CD8-positive, alpha-beta T cell (primary cell): ENCODE measurements at places on chromosomes 13 and 19.

GRCh38 chr19:2488942-2489731 is 13.2 kb downstream of the GADD45B start:
- no peak for DNase-seq

- DNase-seq, result no peak
Observed at GRCh38 chr19:33819506-33819879, 22.8 kb downstream of the KCTD15 start.

GRCh38 chr13:40755082-40755700 is 15.8 kb downstream of the MRPS31 start:
- DNase-seq, result no peak

DNA sequence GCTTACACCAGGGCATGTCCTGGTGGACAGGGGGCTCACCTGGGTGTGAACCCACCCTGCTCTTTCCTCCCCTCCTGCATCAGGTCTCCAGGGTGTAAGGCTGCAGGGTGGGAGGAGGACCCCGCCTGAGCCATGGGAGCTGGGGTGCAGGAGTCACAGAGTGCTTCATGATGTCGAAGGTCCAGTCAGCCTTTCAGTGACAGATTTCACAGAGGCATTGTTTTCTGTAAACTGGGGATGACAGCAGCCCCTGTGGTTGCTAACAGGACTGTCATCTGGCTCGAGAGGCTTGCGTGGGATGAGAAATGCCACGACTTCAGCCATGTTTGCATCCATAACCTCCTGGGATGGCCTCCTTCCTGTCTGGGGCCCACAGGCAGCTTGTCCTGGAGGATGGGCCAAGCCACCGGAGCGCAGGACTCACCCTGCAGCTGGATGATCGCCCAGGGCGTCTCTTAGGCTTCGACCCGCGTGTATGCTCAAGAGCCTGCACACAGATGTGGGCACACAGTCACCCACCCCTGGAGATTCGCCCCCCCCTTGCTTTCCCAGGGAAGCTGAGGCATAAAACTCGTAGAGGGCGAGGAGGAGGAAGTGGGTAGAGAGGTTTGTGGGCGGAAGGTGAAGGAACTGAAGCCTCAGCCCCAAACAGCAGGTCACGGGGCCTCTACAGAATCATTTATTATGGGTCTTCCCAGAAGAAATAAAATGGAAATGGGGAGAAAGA is 4.9 kb downstream of the NANOS3 start:
- peak; percentile 52 for DNase-seq

GRCh38 chr19:45352062-45352461 is 11.5 kb downstream of the KLC3 start:
- DNase-seq, result no peak

DNA sequence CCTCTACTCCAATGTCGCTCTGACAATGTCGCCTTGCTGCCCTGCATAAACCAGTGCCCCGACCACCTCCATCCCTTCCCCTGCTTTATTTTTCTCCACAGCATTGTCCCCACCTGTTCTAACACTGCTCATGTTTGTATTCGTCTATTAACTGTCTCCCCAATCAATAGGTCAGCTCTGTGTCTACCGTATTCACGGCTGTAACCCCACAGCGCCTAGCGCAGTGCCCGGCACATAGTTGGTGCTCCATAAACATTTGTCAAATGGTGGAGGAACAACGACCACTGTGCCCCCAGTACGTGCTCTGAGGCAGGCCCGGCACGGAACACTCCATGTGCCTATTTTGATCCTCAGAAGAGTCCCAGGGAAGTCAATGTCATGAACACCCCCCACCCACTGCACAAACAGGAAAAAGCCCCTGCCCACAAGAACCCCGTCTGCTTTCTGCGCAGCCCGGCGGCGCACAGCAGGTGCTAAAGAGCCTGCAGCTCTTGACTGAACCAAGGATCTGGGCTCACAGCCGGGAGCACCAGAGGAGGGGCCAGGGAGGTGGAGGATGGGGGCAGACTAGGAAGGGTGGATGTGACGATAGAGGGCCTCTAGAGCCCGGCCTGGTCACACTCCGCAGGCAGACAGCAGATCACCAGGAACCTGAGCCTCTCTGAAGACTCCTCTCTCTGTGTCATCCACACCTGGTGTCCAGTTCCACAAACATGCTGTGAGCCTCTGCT is 1.8 kb upstream of the CEACAM16 start:
- no peak for DNase-seq

DNA sequence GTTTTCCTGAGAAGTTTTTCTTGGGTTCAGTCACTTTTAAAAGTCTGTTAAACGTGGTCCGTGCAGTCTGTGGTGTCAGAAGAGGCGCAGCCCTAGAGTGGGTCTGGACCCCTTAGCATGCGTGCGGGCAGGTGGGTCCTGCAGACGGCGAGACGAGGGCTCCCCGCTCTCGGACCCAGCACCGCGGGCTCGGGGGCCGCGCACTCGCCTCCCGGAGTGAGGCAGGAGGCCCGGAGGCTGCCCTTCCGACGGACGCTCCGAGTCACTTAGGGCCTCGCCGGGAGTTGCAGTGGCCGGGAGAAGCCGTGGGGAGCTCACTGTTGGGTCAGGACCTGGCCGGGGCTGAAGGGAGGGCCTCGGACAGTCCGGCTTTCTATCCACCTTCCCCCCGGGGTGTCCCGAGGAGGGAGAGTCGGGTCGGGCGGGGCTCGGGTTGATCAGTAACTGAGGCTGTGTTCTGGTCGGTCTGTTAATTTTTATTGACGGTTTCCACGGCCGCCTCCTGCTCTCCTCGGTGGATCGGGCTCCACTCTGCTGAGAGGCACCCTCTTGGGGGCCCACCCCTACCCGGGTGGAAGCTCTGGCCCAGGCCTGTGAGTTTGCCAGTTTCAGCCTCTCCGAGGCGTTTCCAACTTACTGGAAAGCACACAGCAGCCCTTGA is 1.3 kb downstream of the PTBP1 start:
- DNase-seq, result no peak

GRCh38 chr19:7550987-7551761 is 15.7 kb downstream of the PNPLA6 start:
- peak; percentile 46 for DNase-seq

DNA sequence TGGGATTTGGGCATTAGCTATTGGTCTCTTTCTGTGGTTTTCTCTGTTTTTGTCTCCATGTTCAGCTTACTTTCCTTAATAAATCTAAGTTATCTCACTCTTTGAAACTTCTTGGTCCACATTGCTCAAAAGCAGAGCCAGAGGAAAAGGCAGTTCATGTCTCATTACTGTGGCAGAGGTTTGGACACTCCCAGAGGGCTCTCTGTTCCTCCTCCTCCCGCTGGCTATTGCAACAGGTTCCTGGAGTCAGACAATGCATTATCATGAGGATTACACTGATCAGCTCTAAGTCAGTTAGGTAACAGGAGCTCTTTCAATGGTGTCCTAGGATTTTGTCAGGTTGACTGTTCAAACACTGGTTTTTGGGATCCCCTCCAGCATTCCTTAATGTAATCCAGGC is 298.8 kb downstream of the NDFIP2 start:
- no peak for DNase-seq

DNA sequence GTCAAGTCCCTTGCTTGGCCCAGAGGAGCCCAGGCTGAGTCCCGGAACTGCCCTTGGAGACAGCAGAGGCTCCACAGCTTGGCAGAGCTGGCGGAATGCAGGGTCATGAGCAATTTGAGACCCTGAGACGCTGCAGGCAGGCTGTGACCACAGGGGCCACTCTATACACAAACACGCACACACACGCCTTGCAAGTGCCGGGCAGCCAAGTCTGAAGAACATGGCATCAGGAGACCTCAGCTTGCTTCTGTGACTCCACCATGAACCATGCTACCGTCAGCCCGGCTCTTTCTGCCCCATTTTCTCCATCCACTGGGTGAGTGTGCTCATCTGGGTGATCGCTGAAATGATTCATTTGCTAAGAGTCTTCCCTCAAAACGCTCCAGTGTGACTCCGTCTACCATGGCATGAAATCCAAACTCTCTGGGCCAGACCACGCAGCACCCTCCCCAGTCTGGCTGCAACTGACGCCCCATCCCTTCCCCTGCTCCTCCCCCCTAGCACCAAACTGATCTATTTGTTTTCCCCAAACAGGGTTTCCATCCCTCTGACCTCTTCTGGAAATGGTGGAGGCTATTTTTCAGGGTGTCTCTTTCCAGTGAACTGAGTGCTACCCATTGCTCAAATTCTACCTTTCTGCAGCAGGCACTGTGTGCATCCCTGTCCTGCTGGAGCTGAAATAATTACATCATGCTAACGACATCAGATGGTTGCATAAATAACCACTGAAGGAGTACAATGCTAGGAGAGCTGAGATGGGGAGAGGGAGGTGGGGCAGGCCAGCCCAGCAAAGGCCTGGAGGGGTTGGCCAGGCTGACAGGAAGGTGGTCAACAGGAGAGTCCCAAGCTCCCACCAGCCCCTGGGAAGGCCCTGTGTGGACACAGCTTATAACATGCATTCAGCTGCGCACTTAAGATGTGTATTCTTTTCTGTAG is 3.1 kb downstream of the CARS2 start:
- no peak for DNase-seq

- no peak for DNase-seq
Observed at GRCh38 chr13:23696610-23697009, 126.4 kb downstream of the TNFRSF19 start.

DNA sequence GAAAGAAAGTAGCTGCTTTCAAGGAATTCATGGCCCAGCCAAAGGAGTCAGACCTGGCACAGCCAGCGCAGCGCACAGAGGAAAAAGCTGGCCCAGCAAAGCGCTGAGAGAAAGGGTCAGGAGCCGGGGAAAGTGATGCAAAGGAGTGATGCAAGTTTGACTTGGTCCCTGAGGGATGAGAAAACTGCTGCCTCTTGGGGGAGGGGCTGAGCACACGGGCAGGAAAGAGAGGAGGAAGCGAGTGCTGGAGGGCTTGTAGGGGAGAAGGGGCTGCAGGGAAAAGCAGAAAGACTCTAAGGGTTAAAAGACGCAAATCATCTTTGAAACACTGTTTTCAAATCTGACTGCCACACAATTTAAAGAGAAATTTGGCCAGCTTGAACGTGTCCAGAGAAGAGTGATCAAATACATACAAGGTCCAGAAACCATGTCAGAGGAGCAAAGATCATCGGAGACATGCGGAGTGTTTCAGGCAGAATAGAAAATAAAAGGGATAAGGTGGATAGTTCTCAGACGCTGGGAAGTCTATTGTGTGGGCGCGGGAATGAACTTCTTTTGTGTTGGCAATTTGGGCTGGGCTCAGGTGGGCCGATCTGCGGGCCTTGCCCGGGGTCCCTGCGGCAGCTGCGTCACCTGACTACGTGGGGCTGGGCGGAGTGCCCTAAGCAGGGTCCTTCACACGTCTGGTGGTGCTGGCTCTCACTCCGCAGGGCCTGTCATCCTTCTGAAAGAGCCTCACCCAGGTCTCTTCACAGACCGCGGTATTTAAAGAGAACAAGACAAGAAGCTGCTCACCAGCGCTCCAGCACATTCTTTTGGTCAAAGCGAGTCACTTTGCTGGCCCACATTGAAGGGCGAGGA is 18.1 kb downstream of the N4BP2L1 start:
- DNase-seq, result no peak

DNA sequence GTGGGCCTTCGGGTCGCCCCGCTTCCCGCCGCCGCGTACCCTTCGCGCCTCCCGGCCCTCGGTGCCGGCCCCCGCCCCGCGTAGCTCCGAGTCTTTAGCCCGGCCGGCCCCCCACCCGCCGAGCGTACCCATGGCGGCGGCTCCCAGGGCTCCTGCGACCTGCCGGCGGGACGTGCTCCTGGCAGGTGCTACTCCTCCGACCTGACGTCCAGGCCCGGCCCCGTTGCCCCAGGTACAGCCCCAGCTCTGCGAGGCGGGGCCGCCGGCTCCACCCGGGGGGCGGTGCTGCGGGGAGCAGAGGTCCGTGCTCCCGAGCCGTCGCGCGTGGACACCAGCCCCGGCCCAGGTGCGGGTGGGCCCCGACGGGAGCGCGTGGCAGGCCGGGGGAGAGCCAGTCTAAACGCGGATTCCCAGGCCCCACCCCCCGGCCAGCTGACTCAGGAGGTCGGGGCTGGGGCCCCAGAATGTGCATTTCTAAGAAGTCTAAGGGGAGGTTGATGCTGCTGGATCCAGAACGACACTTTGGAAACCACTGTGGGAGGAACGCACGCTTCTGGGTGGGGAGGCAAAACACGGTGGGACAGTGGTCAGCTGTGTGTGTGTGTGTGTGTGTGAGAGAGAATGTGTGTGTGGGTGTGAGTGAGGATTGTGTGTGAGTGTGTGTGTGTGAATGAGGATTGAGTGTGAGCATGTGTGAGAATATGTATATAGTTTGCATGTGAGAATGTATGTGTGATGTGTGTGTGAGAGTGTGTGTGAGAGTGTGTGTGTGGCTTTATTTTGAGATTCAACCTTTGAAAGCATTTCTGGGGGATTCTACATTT is at the start of gene SLC15A1:
TSS of gene SLC15A1 (minus strand) at position 206 of the 824 bp plus-strand sequence. CDS start at position 132, 74 bp downstream.
- DNase-seq, result no peak

DNA sequence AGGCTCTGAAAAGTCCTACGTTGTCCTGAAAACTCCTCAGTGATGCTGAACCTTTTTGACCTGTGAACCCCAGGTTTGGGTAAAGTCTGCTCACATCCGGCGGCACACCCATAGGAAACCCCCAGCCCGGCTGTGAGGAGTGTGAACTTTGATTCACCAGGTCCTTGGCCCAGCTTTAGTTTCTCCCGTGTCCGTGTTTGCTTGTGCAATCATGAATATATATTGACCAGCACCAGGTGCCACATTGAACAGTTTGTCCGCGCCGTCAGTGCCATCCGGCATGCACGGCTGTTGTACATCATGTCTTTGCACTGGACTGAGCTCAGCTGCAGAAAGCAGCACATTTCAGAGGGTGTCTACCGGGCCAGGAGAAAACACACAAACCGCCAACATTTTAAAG is 45.3 kb downstream of the NFIC start:
- no peak for DNase-seq

GRCh38 chr13:33285420-33286124 is at the start of gene STARD13:
STARD13 (minus strand) TSS chr13:33285755; CDS start chr13:33285638, 117 bp downstream.
- no peak for DNase-seq

GRCh38 chr19:9010693-9011092 is 484 bp upstream of the MUC16 start:
- no peak for DNase-seq

GRCh38 chr19:55179606-55180484 is at the start of gene SYT5:
SYT5 (minus strand) TSS chr19:55180289; CDS start chr19:55179041, 1,248 bp downstream.
- peak; percentile 65 for DNase-seq

DNA sequence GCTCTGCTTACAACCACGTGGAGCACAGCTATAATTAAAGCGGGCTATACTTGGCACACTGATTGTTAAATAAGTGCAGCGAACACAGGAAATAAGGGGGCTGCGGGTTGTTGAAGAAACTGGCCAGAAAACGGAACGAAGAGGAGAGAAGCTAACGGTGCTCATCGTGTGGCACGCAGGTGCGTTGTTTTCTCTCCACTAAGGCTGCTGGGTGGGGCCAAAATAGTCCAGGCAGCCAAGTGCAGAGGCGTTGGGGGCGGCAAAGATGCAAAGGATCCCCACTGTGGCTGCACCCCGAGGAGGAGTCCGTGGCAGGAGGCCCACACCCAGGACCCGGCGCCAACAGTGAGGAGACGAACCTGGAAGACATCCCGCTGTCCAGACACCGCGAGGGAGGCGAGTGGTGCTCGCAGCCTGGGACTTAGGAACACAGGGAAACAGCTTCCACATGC is 8.1 kb upstream of the ARL11 start:
- no peak for DNase-seq

GRCh38 chr13:76635232-76636230 is 250.7 kb downstream of the KCTD12 start:
- no peak for DNase-seq
